ENCODE measurements at places on chromosomes 7 and 10.

GRCh38 chr10:132836832-132837540 is 51.0 kb upstream of the NKX6-2 start:
- DNase-seq: peak; percentile 12

- DNase-seq: no peak
Observed at GRCh38 chr7:1113548-1113885, 25.6 kb downstream of the GPER1 start.

DNA sequence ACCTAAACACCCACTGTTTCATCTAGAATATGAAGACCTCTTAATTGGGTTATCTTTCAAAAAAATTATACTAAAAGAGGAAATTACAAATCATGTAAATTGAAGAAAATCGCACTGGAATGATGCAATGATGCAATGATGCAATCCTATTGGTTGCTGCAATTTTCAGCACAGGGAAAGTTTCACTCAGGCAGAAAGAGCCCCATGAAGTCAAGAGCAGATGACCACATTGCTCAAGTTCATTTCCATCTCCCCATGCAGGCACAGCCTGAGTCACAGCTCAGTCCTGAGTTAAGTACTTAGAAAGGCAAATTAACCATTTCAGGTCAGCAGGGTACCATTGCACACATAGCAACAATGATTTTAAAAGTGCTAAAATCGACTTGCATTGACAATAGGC is 180.3 kb upstream of the MYO3A start:
- DNase-seq: no peak

GRCh38 chr7:132345543-132346129 is 230.6 kb downstream of the PLXNA4 start:
- no peak for DNase-seq

- no peak for DNase-seq
Observed at GRCh38 chr7:151381348-151382078, 28.3 kb downstream of the WDR86 start.

DNA sequence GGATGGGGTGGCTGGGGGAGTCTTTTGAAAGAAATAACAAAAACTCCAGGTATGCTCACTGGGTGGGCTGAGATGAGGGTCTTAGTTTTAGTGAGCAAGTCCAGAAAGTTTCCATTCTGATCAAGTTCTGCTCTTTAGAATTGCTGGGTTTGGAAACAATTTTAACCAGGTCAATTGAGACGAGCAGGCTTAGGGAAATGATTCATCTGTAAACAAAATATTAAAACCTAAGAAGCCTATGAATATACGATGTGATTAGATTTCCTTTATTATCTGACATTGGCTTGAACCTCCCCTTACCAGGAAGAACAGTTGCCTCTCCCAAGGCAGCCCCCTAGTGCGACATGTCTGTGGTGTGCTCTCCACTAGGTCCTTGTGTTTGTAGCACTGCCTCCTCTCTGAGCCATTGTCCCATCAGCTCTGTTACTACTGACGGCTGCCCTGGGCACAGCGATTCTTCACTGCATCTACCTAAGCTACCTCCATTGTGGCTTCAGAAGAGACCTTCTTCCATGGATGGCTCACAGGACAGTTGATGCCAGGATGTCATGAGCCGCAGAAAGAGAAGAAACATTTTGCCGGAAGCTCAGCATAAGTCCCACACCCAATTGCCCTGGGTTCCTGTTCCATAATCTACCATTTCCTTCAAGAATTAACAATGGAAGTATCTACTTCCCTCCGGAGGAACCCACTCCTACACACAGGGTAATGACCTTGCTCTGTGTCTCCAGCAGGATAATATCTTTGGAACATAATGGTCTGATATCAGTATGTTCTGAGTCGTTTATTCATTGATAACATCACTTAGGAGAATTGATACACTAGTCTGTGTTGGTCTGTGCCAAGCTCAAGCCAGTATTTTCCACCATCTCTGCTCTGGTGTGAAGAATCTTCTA is 95.1 kb upstream of the ITGB1 start:
- DNase-seq: no peak

- no peak for DNase-seq
Observed at GRCh38 chr10:79128241-79128922, 59.6 kb downstream of the ZMIZ1 start.

- DNase-seq: no peak
Observed at GRCh38 chr7:1298931-1299885, 66.5 kb downstream of the UNCX start.

DNA sequence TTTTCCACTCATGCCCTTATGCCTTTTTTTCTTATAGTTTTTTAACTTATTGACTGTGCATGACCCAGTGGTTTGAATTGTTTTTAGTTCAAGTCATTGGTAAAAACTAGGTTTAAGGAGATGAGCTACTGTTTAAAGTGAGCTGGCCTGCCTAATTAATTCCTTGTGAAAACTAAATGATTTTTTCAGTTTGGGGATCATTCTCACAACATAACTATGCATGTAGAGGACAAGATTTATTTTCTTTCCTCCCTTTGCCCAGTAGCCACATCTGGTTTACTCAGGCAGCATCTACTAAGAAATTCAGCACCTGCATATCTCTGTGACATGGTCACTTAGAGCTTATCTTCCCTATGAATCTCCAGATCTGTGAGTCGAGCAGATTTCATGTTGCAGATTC is 1.7 kb downstream of the ADO start:
- DNase-seq: no peak

DNA sequence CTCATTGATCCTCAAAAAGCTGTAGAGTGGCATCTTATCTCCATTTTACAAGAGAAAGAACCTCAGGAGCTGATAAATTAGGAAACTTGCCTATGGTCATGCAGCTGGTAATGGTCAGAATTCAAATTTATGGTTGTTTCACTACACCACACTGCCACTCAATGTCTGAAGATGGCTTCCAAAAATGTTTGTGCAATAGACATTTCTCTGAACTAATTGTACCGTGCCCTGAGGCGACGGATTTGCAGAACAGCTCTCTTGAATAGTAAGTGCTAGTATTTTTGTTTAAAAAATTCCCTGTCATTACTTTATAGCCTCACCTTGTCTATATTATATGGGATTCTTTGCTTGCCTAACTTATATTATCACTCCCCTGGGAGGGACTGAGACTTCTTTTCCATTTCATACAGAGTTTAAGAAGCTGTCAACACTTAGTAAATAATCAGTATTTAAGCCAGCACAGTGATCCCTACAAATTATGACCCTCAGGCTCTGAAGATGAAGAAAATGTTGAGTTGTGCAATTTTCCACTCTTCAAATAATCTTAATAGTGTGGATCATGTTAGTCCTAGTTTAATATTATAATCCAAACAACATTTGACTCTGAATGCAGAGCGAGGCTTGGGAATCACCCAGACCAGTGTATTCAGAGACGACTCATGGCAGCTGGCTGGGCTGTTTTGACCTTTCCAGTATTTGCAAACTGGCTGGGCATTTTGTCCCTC is 346.6 kb downstream of the PTEN start:
- DNase-seq: no peak

GRCh38 chr10:86523348-86523747 is 1.8 kb upstream of the WAPL start:
- no peak for DNase-seq

DNA sequence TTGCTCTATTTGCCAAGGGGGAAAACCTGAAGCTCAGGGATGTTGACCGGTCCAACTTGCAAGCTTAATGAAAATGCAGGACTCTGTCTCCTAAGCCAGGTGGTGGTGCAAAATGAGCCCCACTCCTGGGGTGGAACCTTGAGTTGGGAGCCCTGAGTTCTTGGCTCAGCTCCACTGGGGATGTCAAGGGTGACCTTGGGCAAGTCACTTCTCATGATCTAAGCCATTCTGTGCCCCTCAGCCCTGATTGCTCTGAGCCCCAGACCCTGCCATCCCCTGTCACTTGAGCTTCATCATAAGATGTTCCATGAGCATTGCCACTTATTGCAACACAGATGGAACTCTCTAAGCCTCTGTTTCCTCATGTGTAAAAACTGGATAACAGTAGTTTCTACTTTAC is 33.9 kb downstream of the MYL10 start:
- DNase-seq: no peak

GRCh38 chr10:78129211-78129610 is 95.5 kb downstream of the RPS24 start:
- DNase-seq: no peak

- no peak for DNase-seq
Observed at GRCh38 chr7:95469848-95470247, 15.9 kb upstream of the ASB4 start.

GRCh38 chr10:80158598-80159127 is 26.1 kb downstream of the PLAC9 start:
- DNase-seq: no peak

GRCh38 chr7:64618785-64619456 is 47.0 kb upstream of the ZNF107 start:
- no peak for DNase-seq

GRCh38 chr7:139548302-139549028 is 25.0 kb downstream of the CLEC2L start:
- DNase-seq: no peak

Data from stimulated activated CD8-positive, alpha-beta memory T cell treated with anti-CD3 and anti-CD28 coated beads, Interleukin-4, amount 100 ng/mL, for 1 hour (primary cell).